ENCODE measurements at places on chromosomes 7 and 10.

GRCh38 chr7:33040803-33041516 lies 21.6 kb downstream of the NT5C3A start:
- DNase-seq = no peak

DNA sequence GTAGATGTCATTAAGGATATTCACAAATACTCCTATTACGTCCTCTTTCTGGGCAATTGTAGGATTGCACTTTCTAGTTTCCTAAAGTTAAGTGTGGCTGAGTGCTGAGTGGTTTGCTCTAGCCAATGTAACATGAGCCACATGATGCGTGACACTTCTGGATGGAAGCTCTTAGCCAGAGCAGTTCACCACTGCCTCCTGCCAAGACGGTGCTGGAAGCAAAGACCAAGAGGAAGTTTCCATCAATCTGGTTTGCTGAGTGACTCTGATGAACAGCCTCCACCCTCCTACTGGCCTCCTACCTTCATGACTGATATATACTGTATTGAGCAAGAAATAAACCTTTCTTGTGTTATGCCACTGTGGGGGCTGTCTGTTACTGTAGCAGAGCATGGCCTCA lies 318.1 kb downstream of the KCNMA1 start:
- peak; percentile 38 for DNase-seq

GRCh38 chr7:73482746-73483145 lies 39.3 kb downstream of the BAZ1B start:
- no peak for DNase-seq

- DNase-seq = no peak
These were observed 8.1 kb upstream of the POLD2 start for GRCh38 chr7:44131173-44132029.

DNA sequence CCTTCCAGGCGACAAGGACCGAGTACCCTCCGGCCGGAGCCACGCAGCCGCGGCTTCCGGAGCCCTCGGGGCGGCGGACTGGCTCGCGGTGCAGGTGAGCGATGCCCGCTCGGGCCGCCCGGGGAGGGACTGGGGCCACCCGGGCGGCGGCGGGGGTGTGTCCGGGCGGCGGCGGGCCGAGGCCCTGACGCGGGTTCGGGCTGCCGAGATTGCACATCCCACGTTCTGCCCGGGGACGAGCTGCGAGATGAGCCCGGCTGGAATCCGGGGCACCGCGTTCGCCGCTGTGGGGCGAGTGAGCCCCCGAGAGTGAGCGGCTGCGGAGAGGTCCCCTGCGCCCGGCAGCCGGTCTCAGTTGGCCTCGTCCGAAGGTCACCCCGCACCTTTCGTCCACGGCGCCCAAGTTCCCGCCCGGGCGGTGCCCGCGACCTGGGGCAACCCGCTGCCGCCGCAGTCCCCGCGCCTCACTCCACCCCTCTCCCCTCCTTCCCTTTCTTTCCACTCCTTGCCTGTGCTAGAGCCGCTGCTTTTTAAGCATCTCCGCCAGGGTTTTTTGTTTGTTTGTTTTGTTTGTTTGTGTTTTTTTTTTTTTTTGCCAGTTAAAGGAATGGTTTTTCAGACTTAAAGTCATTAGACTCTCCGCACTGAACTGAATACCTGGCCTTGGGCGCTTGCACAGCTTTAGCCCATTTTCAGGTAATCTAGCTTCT lies 515 bp downstream of the RALA start:
- DNase-seq = no peak

- no peak for DNase-seq
These were observed 278.5 kb downstream of the DNAJB6 start for GRCh38 chr7:157615101-157615817.

DNA sequence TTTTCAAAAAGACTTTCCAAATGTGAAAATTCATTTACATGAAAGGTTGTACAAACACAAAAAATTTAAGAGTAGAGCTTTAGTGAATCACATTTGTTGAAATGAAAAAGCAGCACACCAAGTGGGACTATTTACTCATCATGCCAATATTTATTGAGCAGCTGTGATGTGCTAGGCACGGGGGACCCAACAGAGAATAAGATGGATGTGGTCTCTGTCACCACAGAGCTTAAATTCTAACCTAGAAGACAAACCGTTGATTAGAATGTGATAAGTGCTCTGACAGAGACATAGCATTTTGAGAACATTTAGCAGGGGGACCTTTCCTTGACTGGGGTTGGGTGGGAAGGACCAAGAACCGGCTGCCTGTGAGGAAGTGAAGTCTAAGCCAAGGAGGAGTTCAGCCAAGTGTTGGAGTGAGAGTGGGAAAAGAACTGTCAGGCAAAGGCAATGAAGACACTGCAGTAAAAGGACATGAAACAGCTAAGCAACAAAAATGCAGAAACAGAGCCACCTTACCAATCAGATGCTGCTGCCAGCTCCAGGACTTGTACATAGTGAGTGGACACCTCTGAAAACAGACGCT lies 19.1 kb downstream of the ADAM12 start:
- no peak for DNase-seq

DNA sequence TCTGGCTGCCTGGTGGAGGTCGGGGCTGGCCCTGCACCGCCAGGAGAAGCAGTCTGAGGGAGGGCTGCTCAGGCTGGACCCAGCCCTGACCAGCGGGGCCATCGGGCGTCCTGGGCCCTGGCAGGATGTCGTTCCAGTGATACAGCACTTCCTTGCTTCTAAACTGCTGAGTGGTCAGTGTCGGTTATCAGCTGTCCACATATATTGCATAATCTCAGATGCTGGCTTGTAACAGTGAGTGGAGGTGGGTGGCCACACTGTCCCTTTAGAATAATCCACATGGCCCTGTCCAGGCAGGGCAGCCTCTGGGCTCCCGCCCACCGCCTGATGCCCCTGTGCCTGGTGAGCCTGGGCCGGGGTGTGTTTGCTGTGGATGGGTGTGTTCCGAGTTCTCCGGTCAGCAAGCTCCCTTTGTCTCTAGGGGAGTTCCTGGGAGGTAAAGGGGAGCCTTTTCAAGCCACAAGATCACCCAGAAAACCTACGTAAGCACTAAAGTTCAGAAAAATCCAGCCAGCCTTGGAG lies 86.1 kb downstream of the LHPP start:
- no peak for DNase-seq

- no peak for DNase-seq
These were observed 174.2 kb downstream of the KIAA1217 start for GRCh38 chr10:24382979-24383663.

DNA sequence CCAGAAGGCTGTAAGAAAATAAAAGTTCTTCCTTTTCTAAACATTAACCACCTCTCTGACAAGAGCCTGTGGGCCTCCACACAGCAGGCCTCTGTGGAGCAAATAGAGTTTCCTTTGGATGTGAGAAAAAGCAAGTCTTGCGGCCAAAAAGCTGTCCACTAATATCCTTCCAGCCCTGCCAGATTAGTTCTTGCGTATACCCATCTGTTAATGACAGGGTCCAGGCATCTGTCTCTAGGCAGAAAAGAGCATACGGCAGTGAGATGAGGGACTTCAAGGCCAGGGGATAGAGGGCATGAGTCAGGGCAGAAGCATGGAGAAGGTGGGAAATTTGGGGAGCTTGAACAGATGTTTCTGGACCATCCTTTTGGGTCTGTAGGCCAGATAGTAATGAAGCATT lies 164.9 kb downstream of the NSUN6 start:
- no peak for DNase-seq

GRCh38 chr10:89773081-89773480 lies 71.7 kb downstream of the KIF20B start:
- no peak for DNase-seq

DNA sequence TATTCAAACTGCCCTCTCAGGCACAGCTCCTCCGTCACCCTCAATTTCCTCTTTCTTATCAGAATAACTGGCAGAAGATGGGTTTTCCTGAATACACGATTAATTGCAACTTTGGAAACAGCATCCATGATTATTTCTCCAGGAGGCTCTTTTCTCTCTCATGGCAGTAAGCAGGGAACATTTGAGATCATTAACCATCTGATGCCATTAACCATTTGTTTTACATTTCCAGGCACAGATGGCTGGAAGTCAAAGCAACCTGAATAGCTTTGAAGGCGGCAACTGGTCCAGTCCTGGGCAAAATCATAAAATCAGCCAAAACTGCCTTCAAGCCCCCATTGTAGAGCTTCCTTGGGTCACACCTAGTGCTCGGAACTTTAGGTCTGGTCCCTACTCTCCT lies 289.5 kb upstream of the AOAH start:
- no peak for DNase-seq

GRCh38 chr10:132911786-132912097 lies 30.6 kb downstream of the CFAP46 start:
- no peak for DNase-seq

- peak; percentile 56 for DNase-seq
These were observed 21.6 kb downstream of the RBM28 start for GRCh38 chr7:128322040-128322643.

GRCh38 chr7:159240962-159241361 lies 96.3 kb upstream of the VIPR2 start:
- no peak for DNase-seq

DNA sequence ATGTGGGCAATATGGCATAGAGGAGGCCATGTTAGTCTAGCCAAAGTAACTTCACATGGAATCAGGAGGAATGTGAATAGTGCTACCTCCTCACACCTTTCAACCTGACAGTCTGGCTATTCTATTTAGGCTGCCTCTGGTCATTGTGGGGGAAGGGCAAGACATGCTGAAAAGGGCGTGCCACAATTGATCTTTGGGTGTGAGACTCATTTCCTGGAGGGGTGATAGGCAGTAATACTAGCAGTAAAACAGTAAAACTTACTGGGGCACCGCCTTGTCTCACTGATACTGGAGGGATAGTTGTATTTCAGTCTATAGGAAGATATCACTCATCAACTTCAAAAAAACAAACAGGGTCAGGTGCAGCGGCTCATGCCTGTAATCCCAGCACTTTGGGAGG lies 88.7 kb downstream of the TMEM168 start:
- DNase-seq = no peak

- DNase-seq = peak; percentile 65
These were observed 9.9 kb upstream of the SRRM3 start for GRCh38 chr7:76191783-76192240.

DNA sequence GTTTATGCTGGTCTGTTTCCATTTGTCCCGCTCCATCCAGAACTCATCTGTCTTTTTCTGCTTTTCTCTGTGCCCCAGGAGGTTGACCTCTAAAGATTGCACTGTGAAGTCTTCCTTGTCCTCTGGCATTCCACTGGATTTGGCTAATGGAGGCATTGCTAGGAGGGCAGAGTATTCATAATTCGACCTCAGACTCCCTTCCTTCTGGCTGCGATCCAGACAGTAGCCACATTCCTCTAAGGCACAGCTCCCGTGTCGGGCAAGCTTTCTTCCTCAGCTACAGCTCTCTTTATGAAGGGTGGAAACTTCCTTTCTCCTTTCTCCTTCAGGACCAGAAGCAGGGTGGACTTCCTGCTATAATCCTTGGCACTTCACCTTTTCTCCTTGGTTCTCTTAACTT lies 175.9 kb downstream of the BAMBI start:
- DNase-seq = peak; percentile 63

DNA sequence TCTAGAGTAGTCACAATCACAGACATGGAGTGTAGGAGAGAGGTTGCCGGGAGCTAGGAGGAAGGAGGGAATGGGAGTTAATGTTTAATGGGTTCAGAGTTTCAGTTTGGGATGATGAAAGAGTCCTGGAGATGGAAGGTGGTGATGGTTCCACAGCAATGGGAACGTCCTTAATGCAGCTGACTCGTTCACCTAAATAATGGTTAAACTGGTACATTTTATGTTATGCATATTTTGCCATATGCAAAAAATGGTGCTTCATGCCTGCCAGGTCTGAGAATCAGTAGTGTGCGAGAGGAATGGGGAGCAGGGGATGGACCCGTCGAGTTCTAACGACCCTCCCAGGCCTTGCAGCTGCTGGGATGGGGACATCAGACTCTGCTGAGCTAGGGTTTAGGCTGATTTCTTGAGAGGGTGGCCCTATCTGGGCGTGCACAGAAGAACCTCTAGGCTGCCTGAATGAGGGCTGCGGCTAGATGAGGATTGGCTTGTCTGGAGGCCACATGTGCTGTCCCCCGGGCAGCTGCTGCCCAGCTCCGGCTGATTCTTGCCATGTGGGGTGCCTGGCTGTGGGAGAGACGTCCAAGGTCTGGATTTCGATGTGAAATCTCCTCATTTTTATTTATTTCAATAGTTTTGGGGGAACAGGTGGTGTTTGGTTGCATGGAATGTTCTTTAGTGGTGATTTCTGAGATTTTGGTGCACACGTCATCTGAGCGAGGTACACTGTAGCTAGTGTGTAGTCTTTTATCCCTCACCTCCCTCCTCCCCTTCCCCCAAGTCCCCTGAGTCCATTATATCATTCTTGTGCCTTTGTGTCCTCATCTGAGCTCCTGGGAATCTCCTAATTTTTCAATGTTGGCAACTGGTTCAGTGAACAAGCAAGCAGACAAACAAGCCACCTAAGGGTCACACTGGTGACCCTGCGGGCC lies 116.0 kb downstream of the GRK5 start:
- DNase-seq = no peak

GRCh38 chr7:22417349-22417748 lies 60.4 kb upstream of the RAPGEF5 start:
- DNase-seq = no peak

- no peak for DNase-seq
These were observed 12.4 kb upstream of the ZNF777 start for GRCh38 chr7:149473251-149473650.

- DNase-seq = no peak
These were observed 358.3 kb upstream of the KIAA1217 start for GRCh38 chr10:23850631-23851030.

GRCh38 chr7:37031571-37032257 lies 307.4 kb upstream of the AOAH start:
- peak; percentile 100 for DNase-seq

DNA sequence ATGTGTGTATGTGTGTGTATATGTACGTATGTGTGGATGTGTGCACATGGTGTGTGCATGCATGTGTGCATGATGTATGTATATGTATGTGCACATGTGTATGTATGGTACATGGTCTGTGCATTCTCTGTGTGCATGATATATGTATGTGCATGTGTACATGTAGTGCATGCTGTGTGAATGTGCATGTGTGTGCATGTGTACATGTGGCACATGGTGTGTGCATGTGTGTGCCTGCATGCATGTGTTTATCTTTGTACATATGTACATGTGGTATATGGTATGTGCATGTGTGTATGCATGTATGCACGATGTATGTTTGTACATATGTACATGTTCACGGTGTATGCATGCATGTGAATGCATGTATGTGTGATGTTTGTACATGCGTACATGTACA lies 383.7 kb downstream of the TYW1 start:
- no peak for DNase-seq

GRCh38 chr10:119333146-119333792 lies 125.9 kb downstream of the GRK5 start:
- peak; percentile 53 for DNase-seq

- DNase-seq = peak; percentile 64
These were observed 170.9 kb upstream of the RHEB start for GRCh38 chr7:151690606-151691005.

GRCh38 chr7:1554333-1555045 lies 1.5 kb downstream of the TMEM184A start:
- DNase-seq = no peak

DNA sequence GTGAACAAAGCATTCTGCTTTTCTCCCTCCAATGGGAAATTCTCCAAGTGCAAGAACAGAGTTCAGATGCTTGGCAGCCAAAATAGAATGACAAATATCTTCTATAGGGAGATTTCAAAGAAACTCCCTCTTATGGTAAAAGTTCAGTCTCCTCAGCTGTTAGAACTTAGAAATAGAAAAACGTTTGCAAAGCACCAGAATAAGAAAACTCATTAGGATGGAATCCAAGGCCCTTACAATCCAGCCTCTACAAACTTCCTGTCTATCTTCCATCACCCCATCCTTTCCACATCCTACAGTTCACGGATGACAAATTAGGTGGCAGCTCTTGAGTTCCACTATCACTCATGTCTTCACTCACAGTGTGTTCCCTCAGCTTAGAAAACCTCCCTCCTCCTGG lies 25.7 kb downstream of the FAM13C start:
- DNase-seq = peak; percentile 78

Data from fibroblast of skin of back (primary cell).